ENCODE measurements at places on chromosomes 2 and 18. TPM values are rescaled to one million over a fixed set of nuclear protein-coding genes. Genes with fewer than 3 reads are reported as not detected.

GRCh38 chr18:13437034-13437433 is 218.5 kb downstream of the LDLRAD4 start:
- DNase-seq: no peak

- DNase-seq: no peak
These were observed 51.8 kb upstream of the CYRIA start for GRCh38 chr2:16717477-16717876.

DNA sequence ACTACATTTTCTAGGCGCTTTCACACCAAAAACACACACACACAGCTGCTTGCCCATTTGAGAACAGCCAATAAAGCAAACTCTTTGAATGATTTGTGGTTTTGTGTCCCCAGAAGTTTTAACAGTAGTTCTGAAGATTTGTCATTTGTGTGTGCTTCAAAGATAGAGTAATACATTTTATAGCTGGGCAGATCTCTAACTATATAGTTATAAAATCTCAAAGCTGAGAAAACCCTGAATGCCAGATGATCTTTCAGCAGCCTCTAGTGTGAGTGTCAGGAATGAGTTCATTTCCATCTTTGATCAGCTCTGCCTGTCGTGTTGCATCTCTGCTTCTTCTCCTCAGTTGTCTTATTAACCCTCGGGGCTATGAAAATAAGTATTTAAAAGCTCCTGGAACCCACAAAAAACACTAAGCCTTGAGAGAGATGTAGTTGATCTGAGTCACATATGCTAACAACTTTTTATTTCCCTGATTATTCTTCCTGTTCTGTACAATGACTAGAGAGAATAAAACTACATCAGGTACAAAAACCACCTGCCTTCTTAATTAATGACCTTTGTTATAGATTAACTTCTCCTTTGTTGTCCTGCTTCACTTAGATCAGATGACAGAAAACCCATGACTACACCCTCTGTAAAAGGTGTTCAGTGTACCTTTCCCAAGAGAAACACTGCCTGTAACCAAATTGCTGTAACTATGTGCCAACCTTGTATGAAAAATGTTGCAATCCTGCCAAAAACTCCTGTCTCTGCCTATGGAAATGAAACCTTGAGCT is 30.0 kb upstream of the SLC3A1 start:
- DNase-seq: no peak

MYO1B gene
- 16.2 TPM for total RNA-seq

RIOK3 gene
- total RNA-seq: 60.4 TPM

WDR54 gene
- 2.9 TPM for total RNA-seq

KCNG2 gene
- total RNA-seq: not detected

Measured in left ventricle myocardium inferior (tissue), 1 donor.